Brain pericyte (primary cell): ENCODE measurements at places on chromosomes 6 and 20.

GRCh38 chr6:122702841-122703240 is 76.7 kb upstream of the FABP7 start:
- no peak for DNase-seq

GRCh38 chr6:154590756-154591155 is 80.3 kb upstream of the CNKSR3 start:
- DNase-seq = no peak

GRCh38 chr6:167846997-167847606 is 20.4 kb downstream of the AFDN start:
- DNase-seq = no peak

DNA sequence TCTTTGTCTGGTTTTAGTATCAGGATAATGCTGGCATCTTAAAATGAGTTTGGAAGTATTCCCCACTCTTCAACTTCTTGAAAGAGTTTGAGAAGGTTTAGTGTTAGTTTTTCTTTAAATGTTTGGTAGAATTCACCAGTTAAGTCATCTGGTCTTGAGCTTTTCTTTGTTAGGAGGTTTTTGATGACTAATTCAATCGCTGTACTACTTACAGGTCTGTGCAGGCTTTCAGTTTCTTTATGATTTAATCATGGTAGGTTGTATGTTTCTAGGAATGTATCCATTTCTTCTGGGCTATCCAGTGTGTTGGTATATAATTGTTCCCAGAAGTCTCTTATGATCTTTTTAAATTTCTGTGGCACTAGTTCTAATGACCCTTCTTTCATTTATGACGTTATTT is 215.5 kb downstream of the LRFN2 start:
- no peak for DNase-seq

- no peak for DNase-seq
Measured at GRCh38 chr20:8616792-8617191, 452.1 kb upstream of the PLCB4 start.

DNA sequence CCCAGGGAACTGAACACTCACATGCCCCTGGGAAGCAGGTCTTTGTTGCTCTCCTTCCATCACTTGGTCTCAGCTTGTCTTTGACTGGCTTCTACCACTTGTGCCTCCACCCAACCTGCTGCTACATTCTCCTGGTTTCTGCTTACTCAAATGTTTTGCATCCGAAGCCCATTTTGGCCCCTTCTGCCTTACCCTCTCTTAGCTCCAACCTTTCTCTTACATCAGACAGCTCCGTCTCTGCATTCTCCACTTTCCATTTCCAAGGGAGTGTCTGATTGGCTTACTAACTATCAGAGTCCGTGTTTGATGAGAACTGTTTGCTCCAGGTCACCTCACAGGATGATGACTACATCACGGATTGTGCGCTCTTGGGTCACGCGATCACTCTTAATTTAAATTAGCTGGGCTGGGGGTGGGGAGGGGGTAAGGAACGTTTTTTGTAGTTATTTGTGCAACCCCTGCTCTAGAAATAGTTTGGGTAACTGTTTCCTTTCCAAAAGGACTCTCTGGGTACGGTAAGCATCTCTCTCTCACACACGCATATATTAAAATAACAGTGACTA is 844 bp upstream of the ABRACL start:
- no peak for DNase-seq

GRCh38 chr6:129818251-129818650 is 42.9 kb downstream of the TMEM244 start:
- no peak for DNase-seq

DNA sequence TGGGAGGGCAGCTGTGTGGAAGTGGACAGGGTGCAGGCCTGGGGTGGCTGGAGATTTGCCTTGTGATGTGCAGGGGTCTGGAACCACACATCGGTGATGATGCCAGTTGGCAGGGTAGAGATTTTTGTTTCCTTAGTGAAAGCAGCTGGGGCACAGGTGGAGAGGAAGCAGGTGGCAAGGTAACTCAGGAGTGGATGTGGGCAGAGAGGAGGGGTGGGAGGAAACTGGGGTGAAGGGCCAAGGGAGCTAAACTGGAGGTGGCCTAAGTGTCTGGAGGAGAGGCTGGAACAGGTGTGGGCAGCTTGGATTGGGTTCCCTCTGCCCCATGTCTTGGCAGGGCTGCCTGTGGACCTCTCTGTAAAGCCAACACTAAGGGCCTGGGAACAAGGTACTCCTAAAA is 4.7 kb upstream of the SCUBE3 start:
- DNase-seq = no peak

DNA sequence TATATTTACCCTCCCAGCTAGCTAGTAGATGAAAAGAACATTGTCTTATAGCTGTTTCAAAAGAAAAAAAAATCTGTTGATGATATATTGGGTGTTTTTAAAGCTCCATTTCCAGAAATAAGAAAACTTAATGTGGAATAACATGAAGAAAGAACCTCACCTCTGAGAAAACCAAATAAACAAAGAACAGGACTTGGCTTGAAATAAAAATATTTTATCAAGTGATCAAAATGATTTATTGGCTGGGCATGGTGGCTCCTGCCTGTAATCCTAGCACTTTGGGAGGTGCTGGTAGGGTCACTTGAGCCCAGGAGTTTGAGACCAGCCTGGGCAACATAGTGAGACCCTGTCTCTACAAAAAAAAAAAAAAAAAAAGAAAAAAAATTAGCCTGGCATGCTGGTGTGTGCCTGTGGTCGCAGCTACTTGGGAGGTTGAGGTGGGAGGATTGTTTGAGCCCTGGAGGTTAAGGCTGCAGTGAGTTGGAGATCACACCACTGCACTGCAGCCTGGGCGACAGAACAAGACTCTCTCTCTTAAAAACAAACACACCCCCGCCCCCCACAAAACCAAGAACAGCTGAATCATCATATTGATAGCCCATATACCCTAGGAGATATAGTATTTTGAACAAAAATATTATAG is 7.9 kb downstream of the RNF24 start:
- DNase-seq = no peak

DNA sequence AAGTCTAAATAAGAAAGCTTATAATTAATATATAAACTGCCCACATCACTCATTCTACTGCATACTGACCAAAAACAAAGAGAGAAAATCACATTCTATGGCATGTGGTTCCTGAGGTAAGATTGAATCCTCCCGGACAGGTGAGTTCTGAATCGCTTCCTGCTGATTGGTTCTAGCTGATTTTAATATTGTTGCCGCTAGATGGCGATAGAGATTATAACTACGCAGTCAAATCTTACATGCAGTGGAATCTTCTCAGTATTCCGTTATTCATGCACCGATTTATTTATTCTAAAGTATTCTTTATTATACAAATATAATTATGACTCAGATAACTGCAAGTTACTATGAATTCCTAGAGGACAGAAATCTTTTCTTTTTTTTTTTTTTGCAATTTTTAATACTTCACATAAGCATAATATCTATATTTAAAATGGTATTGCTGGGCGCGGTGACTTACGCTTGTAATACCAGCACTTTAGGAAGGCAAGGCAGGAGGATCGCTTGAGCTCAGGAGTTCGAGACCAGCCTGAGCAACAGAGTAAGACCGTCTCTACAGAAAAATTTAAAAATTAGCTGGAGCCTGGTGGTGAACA is 24.2 kb upstream of the TMX4 start:
- DNase-seq = no peak

DNA sequence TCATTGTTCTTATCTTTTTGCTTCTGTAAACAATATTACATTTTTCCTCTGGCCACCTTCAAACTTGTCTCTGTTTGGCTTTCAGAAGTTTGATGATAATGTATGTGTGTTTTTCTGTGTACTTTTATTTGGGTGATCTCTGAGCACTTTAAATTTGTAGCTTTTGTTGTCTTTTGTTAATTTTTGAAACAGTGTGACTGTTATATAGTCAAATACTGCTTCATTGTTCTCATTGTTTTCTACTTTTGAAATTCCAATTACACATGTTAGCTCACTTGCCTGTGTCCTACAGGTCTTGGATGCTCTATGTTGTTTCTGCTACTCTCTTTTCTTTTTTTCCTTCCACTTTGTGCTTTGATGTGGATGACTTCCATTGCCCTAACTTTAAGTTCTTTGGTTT is 460.1 kb upstream of the KHDRBS2 start:
- DNase-seq = no peak

- no peak for DNase-seq
Measured at GRCh38 chr6:167113935-167114910, 8.7 kb upstream of the CCR6 start.

DNA sequence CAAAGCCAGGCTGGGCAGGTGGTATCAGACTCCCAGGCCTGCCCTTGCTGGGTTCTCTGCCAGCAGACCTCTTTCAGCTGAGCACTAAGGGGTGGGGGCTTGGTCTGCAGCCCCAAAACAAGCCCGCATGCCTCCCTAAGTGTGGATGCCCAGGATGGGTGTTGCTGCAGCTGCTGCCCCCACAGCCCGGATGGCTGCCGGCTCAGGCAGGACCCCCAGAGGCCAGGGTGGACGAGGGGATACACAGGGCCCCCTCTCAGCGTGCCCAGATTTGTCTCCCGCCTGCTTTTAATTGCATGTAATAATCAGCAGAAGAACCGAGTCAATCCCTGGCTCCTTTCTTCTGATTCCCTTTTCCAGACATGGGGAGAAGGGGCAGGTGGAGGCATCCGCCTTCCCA is 60.8 kb downstream of the VEGFA start:
- DNase-seq = no peak

DNA sequence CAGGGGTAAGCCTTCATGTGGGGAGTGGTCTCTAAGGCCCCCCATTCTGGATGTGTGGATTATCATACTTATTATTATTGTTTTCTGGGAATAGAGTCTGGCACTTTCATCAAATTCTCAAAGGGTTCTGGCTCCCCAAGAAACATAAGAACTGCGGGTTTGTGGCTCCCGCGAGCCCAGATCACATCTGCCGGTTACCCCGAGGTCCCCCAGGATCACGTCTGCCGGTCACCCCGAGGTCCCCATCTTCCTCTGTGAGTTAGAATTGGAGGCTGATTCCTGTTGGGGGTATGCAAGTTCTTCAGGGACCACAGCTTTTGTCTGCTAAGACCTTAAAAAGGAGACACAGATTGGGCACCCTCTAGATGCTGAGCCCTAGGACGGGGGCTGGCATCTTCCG is 116.7 kb upstream of the FRMD1 start:
- DNase-seq = no peak

GRCh38 chr6:134657751-134658527 is 292.0 kb downstream of the ALDH8A1 start:
- no peak for DNase-seq

GRCh38 chr6:135226537-135226936 is 45.4 kb downstream of the MYB start:
- no peak for DNase-seq

- no peak for DNase-seq
Measured at GRCh38 chr20:37727957-37728634, 34.3 kb downstream of the CTNNBL1 start.

- no peak for DNase-seq
Measured at GRCh38 chr6:9044426-9044825, 609.1 kb upstream of the SLC35B3 start.

GRCh38 chr6:56758120-56758519 is 115.4 kb upstream of the DST start:
- DNase-seq = no peak

- no peak for DNase-seq
Measured at GRCh38 chr6:166394036-166394892, 11.5 kb upstream of the MPC1 start.

GRCh38 chr20:40691566-40692239 is 2.7 kb upstream of the MAFB start:
- DNase-seq = no peak

DNA sequence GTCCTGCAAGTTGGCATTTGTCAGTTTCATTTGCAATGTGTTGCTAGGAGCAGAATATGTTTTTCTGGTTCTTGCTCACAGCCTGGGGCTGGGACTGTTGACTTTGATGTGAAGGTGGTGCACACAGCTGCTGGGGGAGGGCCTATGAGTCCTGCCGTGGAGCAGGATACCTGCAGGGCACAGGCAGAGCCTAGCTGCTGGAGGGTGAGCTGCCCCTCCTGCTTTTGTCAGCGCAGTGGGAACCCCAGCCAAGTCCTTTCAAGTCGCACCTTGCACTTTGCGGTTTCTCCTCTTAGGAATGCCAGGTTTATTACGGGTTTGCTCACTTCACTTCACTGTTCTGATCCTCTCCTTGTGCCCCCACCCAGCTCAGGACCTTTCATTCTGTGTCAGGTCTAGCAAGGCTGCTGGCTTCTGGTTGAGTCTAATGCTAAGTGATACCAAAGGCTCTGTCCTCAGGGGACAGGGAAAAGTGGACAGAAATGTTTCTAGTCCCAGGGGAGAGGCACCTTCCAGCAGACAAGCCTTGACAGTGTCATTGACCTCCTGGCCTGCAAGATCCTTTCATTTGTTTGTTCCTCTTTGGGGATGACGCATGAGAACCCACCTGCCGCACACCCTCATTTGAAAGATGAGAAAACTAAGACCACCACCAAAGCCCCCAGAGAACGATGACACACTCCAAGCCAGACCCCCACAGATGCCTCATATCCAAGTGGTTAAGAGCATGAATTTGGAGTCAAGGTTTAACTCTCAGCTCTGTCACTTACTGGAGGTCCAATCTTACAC is 2.7 kb upstream of the SPO11 start:
- no peak for DNase-seq

DNA sequence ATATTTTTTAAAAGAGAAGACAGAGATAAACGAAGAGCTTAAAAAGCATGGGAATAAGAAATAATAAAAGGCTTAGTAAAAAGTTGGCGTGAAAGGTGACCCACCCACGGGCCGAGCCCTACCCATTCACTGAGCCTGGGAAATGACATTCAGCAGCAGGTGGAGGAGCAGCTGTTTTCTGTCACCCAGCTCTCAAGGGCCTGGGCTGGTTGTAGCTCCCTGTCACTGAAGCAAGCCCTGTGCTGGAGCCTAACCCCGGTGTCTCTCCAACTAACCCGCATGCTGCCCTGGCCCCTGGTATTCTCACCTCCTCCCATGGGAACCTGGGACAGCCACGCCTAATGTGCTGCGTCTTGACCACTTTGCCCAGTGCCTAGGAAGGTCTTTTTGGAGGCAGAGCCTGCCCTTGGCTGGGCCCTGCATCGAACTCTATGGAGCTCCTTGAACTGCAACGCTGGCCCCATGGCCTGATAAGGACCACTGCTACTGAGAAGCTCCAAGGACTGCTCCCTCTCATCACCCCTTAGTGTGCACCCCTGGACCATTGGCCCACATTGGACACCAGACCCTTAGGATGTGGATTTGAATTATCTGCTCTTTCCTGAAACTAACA is 68.8 kb upstream of the IYD start:
- no peak for DNase-seq
